ENCODE measurements at places on chromosomes 11 and 22. TPM values are rescaled to one million over a fixed set of nuclear protein-coding genes. Genes with fewer than 3 reads are reported as not detected.

GRCh38 chr11:120911943-120912342 lies 112.0 kb upstream of the TBCEL start:
- DNase-seq = no peak

XBP1 gene
- total RNA-seq = 220 TPM

DNA sequence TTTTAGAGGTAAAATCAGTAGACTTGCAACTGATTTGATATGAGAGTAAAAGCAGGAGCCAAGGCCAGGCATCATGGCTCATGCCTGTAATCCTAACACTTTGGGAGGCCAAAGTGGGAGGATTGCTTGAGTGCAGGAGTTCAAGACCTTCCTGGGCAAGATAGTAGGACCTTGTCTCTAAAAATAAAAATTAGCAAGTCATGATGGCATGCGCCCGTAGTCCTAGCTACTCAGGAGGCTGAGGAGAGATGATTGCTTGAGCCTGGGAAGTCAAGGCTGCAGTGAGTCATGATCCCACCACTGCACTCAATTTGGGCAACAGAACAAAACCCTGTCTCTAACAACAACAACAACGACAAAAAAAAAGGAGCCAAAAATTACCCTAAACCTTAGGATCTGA lies 13.5 kb downstream of the SGSM3 start:
- no peak for DNase-seq

GRCh38 chr22:20967697-20968211 lies 699 bp downstream of the AIFM3 start:
- no peak for DNase-seq

- DNase-seq = no peak
Measured at GRCh38 chr22:46115388-46115678, 35.0 kb upstream of the PPARA start.

DNA sequence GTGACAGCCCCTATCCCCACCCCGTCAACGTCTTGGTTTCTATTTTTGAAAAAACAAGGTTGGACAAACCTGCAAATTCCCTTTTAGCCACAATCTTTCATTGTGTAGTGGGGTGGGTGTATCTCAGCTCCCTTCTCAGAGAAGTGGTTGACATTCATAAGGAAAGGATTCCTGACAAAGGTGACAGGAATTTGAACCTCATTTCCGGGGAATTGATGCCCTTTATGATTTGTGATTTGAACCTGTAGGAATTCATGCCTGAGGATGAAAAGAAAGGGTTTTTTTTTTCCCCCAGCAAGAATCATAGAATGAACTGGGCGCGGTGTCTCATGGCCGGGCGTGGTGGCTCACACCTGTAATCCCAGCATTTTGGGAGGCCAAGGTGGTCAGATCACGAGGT lies 14.5 kb downstream of the YPEL4 start:
- DNase-seq = no peak

DNA sequence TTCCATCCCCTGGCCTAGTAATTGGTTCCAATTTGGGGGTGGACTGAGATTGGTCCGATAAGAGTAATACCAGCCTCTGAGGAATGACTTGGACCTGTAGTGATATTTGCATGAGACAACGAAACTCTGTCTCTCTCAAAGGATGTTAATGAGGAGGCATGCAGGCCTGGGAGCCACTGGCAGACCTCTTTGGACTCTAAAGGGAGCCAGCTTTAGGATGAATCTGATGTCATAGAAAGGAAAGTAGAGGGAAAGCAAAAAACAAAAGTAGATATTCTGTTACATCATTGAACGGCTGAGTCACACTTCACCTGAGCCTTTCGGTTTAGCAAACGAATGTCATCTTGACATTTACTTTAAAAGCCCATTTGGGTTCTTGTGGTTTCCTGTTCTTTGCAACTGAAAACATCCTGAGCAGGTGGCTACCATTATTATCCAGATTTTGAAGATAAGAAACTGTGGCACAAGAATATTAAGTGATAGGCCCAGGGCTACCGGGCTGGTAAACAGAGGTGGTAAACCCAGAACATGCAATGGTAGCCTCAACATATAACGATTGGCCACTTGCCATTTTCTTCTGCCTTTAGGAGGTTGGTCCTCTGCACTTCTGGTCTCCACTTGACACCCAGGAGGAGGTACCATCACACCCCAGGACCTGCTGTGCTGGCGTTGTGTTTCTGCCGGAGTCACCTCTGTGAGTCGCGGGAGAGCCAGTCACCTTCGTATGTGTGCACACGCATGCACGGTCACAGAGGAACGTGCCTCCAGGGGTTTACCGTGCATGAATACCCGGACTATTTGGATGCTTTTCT lies 42.7 kb downstream of the RTL6 start:
- no peak for DNase-seq

DNA sequence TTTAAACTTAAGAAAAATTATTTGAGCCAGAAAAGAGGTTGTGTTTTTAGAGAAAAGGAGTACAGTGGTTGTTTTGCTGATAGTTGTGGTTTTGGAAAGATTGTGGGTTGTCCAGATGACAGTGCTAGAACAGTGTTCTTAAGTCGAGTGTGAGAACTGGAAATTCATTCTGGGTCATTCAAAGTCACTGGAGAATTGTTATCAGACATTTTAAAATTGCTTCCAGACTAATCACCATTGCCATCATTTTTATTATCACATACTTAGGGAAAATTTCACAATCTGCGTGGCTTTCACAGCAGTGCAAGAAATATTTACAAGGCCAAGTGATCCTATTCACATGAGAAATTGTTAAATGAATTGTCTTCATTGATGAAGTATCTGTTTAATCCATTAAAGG lies 242.2 kb upstream of the DDI1 start:
- DNase-seq = no peak

- no peak for DNase-seq
Measured at GRCh38 chr22:29481265-29482000, 1.4 kb downstream of the NEFH start.

- peak; percentile 73 for DNase-seq
Measured at GRCh38 chr22:42604403-42604802, 10.3 kb downstream of the POLDIP3 start.

AIFM3 gene
- total RNA-seq = 8.3 TPM

GRCh38 chr11:7072401-7073028 lies 16.3 kb upstream of the RBMXL2 start:
- no peak for DNase-seq

GRCh38 chr11:134486704-134487103 lies 74.7 kb upstream of the B3GAT1 start:
- DNase-seq = no peak

GRCh38 chr11:129846508-129847335 lies 31.1 kb downstream of the TMEM45B start:
- DNase-seq = no peak

IL17REL gene
- 0.06 TPM for total RNA-seq

GRCh38 chr11:134332189-134332631 lies 422 bp downstream of the GLB1L2 start:
- DNase-seq = no peak

PAMR1 gene
- total RNA-seq = 7.6 TPM

DNA sequence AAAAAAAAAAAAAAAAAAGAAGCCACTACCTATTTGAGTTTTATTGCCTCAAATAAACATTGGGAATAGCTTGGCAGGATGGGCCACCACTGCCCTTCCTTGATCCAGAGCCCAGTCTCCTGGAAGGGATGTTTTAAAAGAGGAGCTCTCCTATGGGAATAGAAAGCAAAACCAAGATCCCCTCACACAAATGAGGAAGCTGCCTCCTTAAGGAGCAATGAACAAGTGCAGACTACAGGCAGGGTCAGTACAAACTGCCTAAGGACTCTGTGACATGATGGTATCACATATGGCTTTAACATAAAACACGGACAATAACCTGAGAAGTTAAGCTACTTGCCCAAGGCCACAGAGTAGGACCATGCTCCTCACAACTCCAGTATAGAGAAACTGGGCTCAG lies 120.8 kb downstream of the NAT10 start:
- DNase-seq = no peak

GRCh38 chr11:124070915-124071622 lies 29.9 kb upstream of the OR10G7 start:
- DNase-seq = peak; percentile 60

GRCh38 chr11:84224042-84224441 lies 937.9 kb upstream of the CCDC90B start:
- DNase-seq = no peak

- no peak for DNase-seq
Measured at GRCh38 chr22:20062043-20062765, 17.8 kb upstream of the DGCR8 start.

DNA sequence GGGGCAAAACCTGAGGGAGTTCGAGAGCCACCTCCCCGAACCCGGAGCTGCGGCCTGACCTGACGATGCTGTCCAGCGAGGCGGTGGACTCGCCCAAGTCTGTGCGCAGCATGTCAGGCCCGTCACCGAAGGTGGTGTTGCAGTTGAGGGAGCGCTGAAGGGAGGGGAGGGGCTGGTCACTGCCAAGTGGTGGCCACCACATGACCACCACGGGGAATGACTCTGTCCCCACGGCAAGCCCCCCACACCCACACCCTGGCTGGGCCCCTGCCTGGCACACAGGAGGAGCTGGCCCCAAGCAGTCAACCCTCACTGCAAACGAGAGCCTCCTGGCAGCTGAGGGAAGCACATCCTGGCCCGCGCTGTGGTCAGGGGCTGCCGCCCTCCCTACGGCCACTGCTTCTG lies 30.8 kb downstream of the TRMU start:
- no peak for DNase-seq

DNA sequence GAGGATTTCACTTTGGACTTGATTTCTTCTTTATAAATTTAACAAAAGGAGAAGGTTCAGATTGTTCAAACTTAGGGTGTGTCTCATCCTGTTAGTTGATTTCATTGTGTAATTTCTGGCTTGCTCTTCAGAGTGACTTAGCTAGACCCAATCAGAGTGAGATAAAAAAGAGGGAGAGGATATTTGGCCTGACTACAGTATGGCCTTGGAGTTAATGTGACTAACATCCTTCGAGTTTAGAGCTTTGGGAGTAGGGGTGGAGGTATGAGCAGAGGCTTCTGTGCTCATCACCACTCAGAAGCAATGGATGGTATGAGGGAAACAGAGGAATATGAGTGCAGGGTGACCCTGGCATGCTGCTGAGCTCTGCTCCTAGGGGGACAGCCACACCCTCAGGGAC lies 114.2 kb downstream of the ME3 start:
- no peak for DNase-seq

GGTLC3 gene
- not detected for total RNA-seq

GUCY1A2 gene
- total RNA-seq = 3.2 TPM

DNA sequence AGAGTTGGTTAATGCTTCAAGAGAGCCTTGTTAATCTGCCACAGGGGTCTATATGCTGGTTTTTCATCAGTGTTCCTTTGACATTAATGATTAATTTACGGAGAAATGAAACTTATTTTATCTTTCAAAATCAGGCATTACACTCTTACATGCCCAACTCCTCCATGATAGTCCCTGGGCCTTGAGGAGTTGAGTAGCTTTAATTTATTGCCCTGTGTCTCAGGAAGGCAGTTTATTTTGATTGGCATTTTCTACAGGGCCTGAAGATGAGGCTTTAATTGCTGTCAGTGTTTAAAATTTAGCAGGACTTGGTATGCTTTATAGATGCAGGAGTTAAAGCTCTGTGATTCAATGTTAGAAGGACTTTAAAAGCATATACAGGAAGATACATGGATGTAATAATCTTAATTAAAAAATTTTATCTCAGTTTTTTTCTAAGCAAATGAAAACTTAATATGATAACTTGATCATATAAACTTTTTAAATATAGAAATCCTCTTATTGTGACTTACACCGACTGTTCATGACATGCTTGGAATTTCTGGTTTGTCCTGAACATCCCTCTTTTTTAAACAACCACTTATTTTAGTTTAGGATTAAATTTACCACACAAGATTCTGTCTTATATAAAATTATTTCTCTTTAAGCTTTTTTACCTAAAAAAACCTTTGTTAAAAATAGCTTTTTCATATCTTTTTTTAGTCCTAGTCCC lies 12.2 kb downstream of the GLYAT start:
- DNase-seq = no peak

- no peak for DNase-seq
Measured at GRCh38 chr22:29393019-29393608, 4.7 kb upstream of the AP1B1 start.

GRCh38 chr11:120752668-120753067 lies 241.1 kb downstream of the GRIK4 start:
- no peak for DNase-seq

GRCh38 chr11:10428453-10428852 lies 26.6 kb upstream of the AMPD3 start:
- no peak for DNase-seq

GRCh38 chr11:11036848-11037732 lies 179.2 kb upstream of the ZBED5 start:
- peak; percentile 52 for DNase-seq

MYO7A gene
- total RNA-seq = 21.0 TPM

DNA sequence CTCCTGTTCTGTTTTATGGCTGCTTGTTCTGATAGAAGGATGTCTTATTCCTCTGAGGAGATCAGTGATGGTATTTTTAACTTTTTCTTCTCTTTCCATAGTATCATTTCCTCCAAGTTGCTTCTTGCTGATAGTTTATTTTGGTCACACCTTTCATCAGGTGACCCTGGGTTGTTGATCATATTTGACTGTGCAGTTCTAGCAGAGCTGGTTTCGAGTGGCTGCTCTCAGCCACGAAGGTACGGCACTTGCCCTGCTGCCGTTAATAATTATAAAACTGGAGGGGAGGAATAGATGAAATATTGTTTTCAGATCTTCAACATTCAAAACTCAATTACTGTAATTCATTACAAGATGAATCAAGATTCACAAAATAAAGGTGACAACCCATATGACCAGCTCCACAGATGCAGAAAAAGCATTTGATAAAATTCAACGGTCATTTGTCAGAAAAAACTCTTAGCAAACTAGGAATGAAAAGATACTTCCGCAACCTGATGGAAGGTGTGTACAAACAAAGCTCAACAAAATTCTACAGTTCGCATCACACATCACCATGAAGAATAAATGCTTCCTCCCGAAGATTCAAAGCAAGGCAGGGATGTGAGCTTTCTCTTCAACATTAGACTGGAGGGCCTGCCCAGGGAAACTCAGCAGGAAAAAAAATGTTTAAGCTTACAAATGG lies 59.2 kb upstream of the RTL6 start:
- no peak for DNase-seq

PKDREJ gene
- total RNA-seq = 0.32 TPM

PHLDB1 gene
- total RNA-seq = 89.6 TPM

PISD gene
- total RNA-seq = 57.8 TPM

DNA sequence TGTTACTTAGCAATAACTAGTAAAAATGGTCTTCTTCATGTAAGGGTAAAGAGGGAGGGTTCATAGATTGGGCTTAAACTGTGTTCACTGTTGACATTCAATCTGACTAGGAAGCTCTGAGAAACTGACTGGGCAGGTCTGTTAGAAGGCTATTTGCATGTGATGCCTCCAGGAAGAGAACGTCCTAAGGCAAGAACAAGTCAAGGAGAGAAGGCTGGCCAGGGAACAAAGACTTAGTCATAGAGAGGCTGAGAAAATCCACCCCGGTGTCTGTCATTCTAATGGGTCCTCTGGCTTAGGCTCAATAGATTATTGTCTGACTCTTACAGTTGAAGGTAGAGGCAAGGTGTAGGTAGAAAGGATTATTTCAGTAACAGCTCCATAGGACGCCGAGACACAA lies 50.3 kb upstream of the CD44 start:
- peak; percentile 42 for DNase-seq

TUBGCP6 gene
- total RNA-seq = 64.4 TPM
